ENCODE measurements at places on chromosomes 6 and 20.

DNA sequence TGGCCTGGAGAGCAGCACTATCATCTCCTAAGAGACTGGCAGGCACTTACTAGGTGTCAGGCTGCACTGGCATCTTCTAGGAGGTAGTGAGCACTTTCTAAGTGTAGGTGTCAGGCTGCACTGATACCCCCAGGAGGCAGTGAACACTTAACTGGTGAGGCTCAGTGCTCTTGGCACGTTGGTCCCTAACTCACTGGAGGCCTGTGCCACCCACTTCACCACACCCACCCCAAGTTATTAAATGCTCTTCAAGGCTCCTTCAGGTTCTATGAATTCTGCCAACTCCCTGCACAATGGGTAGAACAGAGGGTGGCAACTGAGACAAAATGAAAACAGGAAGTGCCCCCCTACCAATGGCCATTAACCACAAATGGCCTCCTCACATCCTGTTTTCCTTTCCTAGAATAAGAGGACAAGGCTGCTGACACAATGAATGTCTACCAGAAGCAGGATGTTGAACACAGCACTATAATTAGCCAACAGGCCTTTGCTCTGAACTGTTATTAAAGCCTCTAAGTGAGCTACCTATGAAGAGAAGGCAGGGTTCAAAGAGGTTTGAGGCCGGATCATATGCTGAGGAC lies 29.4 kb downstream of the NCOA5 start:
- DNase-seq, result no peak

DNA sequence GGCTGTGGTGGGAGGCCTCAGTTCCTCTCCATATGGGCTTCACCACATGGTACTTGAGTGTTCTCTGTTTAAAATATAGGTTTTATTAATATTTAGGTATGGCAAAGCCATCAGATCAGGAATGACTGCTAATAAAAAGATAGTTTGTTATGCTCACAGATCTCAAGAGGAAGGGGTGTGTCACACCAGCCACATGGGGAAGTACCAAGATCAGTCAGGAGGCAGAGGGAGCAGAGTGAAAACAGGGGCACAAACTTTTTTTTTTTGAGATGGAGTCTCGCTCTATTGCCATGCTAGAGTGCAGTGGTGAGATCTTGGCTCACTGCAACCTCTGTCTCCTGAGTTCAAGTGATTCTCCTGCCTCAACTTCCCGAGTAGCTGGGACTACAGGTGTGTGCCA lies 92.1 kb upstream of the GCM1 start:
- no peak for DNase-seq

- DNase-seq, result no peak
These were observed 172.8 kb upstream of the SPTLC3 start for GRCh38 chr20:12835999-12836398.

DNA sequence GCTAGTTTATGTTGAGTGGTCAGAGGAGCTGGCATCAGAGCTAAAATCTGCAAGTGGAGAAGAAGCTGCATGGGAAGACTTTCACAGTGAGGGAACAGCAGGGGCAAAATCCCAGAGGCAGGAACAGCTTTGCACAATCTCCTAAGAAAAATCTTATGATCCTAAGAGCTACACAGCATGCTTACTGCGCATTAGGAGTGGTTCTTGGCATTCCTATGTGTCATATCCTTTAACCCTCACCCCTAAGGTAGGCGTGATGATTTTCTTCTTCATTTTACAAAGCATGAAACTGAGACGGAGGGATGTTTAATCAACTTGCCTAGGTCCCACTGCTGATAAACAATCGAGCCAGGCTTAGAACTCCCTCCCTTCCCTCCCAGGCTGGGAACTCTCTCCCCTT lies 313.6 kb upstream of the SULF2 start:
- DNase-seq, result no peak

DNA sequence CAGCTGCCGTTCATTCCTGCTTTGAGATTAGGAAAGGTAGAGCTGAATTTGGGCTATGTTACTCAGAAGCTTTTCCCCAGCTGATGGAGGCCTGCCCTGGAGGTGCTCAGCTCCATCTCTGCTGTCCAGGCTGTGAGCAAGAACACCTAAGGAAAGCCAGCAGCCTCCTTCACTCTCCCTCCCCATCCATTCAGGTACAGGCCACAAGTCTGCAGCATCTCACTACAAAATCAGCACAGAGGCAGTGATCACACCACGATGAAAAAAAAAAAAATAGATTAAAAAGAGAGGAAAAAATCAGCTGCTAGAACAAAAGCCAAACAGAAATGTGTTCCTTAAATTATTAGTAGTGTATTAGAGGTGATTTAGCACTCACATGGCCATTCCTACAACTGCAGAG lies 515.0 kb downstream of the CDH26 start:
- no peak for DNase-seq
